ENCODE measurements at places on chromosomes 2 and 18.

GRCh38 chr2:235045973-235046343 is 94.1 kb downstream of the SH3BP4 start:
- no peak for DNase-seq

DNA sequence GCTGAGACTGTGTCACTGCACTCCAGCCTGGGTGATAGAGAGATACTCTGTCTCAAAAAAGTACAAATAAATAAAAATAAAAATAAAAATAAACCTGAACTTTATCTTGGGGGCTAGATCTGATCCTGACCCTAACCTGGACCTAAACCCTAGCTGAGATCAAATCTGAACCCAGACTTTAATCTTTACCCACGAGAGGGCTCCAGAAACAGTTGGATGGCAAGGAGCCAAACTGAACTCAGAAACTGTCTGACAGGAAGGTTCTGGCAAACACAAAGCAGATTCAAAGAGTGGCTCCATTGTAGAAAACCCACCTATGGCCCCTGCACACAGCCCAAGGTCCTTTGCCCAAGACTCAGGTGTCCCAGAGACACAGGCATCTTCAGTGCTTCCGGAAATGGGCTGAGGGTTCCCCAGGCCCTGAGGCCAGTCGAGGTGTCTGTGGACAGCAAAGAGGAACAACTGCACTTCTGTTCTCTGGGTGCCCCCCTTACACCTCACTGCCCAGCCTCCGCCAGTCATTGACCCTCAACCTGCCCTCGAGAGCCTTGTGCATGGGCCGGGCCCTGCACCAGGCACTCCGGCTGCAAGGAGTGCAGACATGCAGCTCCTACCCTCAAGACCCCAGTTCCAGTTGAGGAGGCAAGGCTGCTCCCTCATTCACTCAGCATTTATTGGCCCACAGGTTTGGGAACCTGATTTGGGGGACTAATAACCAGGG is 95.2 kb downstream of the TFCP2L1 start:
- no peak for DNase-seq

- DNase-seq: no peak
These were observed 404.6 kb upstream of the CWC22 start for GRCh38 chr2:180411661-180412060.

DNA sequence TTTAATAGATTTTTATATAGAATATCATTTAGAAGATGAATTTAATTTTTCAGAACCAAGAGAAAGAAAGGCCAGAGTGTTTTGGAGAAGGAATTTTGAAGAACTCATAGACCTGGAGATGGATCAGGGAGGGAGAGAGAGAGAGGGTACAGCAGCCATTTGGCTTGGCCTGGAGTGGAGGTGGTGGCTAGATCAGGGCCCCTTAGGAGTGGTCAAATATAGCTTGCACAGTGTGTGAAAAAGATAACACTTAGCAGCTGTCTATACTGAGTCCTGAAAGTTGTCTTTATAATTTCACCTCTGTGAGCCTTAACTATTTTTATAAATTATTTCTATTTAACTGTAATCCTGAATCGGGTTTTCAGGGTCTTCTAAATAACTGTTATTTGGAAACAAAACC is 38.8 kb upstream of the ACYP2 start:
- no peak for DNase-seq

- no peak for DNase-seq
These were observed 84.0 kb upstream of the DSEL start for GRCh38 chr18:67600181-67601180.

DNA sequence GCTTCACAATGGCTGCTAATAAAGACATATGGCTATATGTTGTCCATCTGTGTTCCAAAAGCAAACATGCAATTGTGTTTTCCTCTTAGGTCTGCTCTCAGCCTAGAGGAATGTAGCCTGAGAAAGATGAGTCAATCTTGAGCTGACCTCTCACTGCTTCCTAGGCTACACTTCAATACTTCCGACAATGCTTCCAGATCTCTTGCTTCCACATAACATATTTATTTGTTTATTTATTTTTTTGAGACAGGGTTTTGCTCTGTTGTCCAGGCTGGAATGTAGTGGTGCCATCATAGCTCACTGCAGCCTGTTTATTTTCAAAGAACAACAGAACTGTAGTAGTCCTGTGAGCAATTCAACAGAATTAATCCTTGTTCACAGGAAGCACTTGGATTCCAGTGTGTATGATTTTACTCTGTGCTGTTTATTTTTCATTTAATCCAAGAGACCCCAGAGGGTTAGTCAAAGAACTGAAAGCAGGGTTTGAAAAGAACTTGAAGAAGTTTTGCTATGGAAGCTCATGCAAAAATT is 437.9 kb downstream of the TXNL1 start:
- no peak for DNase-seq

GRCh38 chr2:123366239-123366837 is 658.7 kb upstream of the CNTNAP5 start:
- DNase-seq: no peak

DNA sequence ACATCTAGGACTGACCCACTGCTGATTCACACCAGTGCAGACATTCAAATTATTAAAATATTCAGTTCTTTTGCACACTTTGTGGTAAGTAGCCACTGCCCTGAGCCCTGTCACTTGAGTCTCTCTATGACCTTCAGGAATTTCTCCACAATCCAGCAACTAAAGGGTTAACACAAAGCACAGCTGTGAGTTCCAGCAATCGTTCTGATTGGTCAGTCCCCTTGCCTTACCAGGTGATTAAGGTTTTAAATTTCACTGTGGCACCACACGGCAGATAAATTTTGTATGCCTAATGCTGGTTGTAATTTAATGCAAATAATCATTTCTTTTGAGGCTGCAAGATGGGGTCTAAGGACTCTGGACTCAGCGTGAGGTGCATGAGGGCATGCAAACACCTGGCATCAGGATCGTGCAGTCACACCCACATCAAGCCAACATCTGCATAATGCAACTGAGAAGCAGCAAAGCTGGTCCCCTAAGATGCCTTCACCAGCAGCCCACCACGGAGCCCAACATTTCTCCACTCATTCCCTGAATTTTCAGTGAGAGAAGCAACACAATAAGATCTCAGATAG is 36.6 kb downstream of the SLC14A1 start:
- no peak for DNase-seq

GRCh38 chr2:140701726-140702125 is 1429.1 kb downstream of the LRP1B start:
- DNase-seq: no peak

DNA sequence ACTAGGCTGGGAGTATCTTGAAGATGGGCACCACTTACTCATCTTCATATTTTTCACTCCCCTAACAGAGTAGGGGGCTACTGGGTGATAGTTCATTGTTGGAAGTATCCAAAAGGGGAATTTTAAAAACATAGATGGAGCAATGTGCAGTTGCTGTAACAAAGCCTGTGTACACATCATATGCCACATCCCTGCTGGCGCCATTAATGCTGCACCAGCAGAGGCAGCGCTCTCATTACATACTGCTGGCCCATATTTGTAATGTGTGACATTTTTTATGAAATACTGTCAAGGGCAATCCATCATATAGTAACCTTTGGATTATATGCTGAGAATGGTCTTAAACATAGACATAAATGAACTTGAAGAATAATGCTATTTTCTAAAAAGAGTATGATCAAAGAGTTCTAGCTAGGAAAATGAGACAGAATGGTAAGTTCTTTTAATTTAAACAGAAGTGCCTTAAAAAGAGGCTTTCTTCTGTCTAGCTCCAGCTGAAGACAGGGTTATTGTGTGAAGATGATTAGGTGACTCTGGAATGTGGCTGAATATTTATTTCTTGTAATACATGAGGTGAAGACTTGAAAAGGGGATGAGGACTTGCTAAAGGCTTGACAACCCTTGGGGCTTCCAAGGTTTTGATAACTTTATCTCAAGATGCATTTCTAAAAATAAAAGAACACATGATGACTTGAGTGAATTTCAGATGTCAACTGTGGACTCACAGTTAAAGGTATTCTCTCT is 2.4 kb upstream of the TMEM178A start:
- DNase-seq: no peak

GRCh38 chr2:179260224-179260623 is 4.4 kb downstream of the SESTD1 start:
- DNase-seq: no peak

DNA sequence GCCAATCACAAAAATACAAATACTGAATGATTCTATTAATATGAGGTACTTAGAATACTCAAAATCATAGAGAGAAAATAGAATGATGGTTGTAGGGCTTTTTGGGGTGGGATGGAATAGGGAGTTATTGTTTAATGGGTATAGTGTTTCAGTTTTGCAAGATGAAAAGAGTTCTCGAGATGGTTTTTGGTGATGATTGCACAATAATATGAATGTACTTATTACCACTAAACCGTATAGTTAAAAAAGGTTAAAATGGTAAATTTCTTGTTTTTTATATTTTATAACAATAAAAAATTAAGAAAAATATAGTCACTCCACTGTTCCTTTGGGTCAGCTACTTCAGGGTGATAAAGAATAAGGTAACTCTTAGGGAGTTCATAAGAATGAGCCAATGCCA is 560.1 kb downstream of the TDRD15 start:
- no peak for DNase-seq

- DNase-seq: no peak
These were observed 189.6 kb upstream of the SP5 start for GRCh38 chr2:170525566-170525900.

GRCh38 chr2:33001823-33002222 is 55.1 kb downstream of the LTBP1 start:
- DNase-seq: no peak

DNA sequence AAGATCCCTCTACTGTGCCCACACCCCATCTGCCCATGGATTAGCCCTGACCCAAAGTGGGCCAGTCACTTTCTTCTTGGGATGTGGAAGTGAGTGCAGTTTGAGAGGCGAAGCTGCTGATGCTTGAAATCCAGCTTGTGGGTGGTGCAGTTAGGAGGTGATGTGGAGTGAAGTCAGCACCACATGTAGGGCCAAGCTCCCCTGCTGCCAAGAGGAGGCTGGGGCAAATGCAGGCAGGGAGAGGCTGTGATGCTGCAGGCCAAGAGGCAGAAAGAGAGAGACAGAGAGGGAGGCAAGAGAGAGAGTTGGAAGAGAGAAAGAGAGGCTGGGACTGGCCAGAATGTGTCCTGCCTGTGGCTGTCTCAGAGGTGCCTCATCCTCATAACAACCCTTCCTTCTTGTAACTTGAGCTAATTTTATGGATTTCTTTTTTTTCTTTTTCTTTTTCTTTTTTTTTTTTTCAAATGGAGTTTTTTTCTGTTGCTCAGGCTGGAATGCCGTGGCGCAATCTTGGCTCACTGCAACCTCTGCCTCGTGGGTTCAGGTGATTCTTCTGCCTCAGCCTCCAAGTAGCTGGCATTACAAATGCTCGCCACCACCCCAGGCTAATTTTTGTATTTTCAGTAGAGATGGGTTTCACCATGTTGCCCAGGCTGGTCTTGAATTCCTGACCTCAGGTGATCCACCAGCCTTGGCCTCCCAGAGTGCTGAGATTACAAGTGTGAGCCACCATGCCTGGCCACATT is 35.3 kb upstream of the CAB39 start:
- no peak for DNase-seq

DNA sequence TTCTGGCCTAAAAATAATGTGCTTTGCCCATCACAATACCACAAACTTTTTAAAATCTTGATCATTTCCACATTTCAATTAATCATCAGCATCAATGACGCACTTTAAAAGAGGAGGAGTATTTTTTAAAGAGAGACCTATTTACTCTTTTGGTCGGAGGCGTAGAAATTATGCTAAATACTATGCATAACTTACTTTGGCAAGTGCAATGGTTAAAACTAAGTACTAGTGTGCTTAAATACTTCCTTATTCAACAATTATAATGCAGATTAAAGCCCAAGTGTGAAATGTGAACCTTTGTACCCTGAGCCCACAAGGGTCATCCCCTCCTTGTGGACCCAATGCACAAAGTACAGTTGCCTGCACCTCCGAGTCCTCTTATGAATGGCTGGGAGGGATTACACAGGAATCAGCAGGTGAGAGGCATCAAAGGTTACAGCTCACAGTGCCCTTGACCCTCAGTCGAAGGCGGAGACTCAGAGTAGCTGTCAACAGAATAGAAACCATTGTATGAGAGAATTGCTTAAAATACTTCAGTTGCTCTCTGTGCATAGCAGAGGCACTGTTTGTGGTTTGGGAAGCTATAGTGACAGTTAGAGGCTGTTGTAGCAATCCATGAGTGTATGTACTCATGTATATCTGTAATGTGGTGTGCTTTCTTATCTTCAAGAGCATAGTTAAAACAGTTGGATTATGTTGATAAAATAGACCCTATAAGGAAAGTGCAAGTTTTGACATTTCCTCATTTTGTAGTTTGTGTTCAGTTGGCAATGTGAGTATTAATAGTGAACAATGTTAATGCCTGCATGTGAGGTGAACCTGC is 151.7 kb upstream of the ITGA4 start:
- DNase-seq: no peak

DNA sequence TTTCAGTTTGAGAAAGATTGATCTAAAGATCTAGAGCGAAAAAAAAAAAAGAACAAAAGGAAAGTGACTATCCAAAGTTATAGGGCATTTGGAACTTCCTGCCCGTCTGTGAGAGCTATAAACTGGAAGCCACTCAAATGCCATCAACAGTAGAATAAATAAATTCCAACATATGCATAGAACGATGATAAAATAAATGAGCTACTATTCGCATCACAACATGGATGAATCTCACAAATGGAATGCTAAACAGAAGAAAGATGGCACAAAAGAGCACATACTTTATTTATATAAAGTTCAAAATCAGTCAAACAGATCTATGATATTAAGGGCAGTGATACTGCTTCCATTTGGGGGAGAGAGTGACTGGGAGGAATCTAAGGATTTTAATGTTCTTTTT is 128.8 kb downstream of the TTC32 start:
- DNase-seq: no peak

All from NCI-H1417 treated with DMSO at 0.1 percent for 48 hours (cell line).